ENCODE measurements at places on chromosomes 16 and 17. TPM values are rescaled to one million over a fixed set of nuclear protein-coding genes. Genes with fewer than 3 reads are reported as not detected.

DNA sequence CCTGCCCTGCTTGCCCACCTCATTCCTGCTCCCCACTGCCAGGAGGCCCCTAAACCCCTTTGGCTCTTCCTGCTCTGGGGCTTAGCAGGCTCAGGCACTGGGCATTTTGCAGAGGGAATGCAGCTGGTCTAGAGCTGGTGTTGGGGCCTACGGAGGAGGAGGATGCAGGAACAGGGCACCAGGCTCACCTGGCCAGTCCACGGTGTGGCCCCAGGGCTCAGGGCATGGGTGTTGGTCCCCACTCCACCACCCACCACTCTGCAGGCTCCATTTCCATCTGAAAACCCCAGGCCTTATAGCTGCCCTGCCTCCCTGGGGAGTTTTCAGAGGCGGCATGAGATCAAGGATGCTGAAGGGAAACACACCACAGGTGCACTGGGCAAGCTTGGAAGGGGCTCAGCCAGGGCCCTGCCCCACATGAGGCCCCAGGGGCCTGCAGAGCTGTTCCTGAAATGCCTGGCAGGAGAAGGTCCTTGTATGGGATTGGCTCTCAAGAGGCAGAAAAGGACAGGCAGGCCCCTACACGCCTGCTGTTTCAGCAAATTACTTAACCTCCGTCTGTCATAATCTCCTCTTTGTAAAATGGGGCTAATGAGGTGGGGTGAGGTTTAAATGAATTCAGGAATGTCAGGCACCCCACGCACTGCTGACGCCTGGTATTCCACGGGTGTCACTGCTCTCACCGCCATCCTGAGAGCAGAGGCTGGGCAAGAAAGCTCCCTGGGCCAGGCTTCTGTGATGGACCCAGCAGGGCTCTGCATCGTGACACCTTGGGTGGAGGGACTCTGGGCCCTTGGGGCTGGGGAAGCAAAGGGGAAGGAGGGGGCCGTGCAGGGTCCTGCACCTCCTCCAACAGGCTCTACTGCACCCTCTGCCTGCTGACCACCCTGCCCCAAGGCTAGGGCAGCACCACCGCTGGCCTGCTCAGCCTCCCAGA is 9.3 kb downstream of the SLC47A2 start:
- H3K27ac ChIP-seq, result no peak overlapping the region
- peaks cover 25% of the 10 kb centered on the region for H3K4me1 ChIP-seq
- no peak for DNase-seq
- H3K27me3 ChIP-seq, result no peaks in the 10 kb centered on the region

- H3K36me3 ChIP-seq, result peaks cover 15% of the 10 kb centered on the region
- H3K4me3 ChIP-seq, result no peak overlapping the region
- peaks cover 22% of the 10 kb centered on the region for H3K4me1 ChIP-seq
- no peaks in the 10 kb centered on the region for H3K27me3 ChIP-seq
Measured at GRCh38 chr17:62617894-62618472, 9.5 kb upstream of the MRC2 start.

DNA sequence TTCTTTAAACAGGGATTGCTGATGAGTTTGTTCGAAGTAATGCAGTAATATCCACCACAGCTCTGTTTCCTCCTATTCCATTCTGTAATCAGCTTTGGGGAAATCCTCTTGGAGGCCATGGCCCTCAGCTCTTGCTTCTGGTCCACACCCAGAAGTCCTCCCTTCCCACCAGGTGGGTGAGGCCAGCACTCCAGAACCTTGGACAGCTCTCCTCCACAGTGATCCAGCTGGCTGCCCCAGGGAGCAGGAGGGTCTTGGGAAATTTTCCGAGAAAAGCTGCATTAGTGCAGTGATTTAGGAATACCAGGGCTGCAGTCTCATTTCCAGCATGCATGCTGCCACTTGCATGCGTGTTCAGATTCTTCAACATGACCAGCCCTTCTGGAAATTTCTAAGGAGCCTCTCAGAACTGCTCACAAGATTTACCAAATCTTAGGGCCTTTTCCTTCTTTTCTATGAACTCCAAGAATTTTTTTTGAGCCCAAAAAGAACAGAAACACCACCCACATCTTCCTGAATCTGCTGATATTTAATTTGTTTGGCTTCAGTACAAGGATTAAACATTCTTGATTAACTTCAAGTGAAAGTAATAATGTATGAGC is 4.2 kb downstream of the SMPD3 start:
- peak; percentile 76 for DNase-seq
- peaks cover 8% of the 10 kb centered on the region for H3K4me1 ChIP-seq
- no peaks in the 10 kb centered on the region for H3K36me3 ChIP-seq
- peaks cover 51% of the 10 kb centered on the region for H3K27me3 ChIP-seq
- H3K27ac ChIP-seq, result no peak overlapping the region

KCTD11 gene
- 8.2 TPM for total RNA-seq

C16orf86 gene
- total RNA-seq, result 4.9 TPM

TP53TG3B gene
- not detected for total RNA-seq

- peaks cover 8% of the 10 kb centered on the region for H3K4me1 ChIP-seq
- no peak for DNase-seq
- H3K36me3 ChIP-seq, result no peaks in the 10 kb centered on the region
- H3K27me3 ChIP-seq, result peaks cover 14% of the 10 kb centered on the region
- H3K4me3 ChIP-seq, result no peak within 1 kb of the TSS
Measured at GRCh38 chr16:28931801-28932225, at the start of gene CD19. Gene CD19 (plus strand): TSS chr16:28931971. CDS start chr16:28932001, 30 bp downstream.

DNA sequence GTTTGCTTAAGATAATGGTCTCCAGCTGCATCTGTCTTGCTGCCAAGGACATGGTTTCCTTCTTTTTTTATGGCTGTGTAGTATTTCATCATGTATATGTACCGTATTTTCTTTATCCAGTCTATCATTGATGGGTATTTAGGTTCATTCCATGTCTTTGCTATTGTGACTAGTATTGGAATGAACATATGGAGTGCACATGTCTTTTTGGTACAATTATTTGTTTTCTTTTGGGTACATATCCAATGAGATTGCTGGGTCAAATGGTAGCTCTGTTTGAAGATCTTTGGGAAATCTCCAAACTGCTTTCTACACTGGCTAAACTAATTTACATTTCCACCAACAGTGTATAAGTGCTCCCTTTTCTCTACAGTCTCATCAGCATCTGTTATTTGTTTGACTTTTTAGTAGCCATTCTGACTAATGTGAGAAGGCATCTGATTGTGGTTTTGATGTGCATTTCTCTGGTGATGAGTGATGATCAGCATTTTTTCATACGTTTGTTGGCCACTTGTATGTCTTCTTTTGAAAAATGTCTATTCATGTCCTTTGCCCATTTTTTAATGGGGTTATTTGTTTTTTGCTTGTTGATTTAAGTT is 66.2 kb downstream of the TNFRSF13B start:
- peaks cover 34% of the 10 kb centered on the region for H3K4me1 ChIP-seq
- no peak overlapping the region for H3K27ac ChIP-seq
- no peaks in the 10 kb centered on the region for H3K27me3 ChIP-seq

- no peaks in the 10 kb centered on the region for H3K4me1 ChIP-seq
- H3K4me3 ChIP-seq, result no peak overlapping the region
- peak; percentile 93 for DNase-seq
- H3K27me3 ChIP-seq, result no peaks in the 10 kb centered on the region
- H3K27ac ChIP-seq, result peak overlapping the region; percentile 68
- peaks cover 13% of the 10 kb centered on the region for H3K36me3 ChIP-seq
Measured at GRCh38 chr16:70395345-70395901, 43.5 kb downstream of the ST3GAL2 start.

DNA sequence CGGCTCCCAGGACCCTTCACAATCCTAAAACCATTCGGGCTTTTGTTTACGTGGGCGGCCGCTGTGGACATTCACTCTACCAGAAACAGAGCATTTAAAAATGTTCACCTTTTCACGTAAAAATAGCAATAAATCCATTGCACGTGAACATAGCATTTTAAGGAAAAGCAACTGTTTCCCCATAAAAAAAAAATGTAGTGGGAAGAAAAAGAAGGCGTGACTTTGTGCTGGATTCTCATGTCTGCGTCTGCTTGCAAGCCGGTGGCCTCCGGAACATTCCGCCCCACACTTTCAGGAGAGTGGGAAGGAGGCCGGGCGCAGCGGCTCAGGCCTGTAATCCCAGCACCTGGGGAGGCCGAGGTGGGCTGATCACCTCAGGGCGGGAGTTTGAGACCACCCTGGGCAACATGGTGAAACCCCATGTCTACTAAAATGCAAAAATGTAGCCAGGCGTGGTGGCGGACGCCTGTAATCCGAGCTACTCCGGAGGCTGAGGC is 13.4 kb upstream of the GNG13 start:
- no peak for DNase-seq
- H3K27ac ChIP-seq, result no peak overlapping the region
- peak overlapping the region; percentile 54 for H3K4me3 ChIP-seq
- H3K27me3 ChIP-seq, result peaks cover 10% of the 10 kb centered on the region

Measured in WTC11 (cell line).